ENCODE measurements at places on chromosomes 3 and 15.

- no peak for DNase-seq
These were observed 291.3 kb upstream of the TRIM42 start for GRCh38 chr3:140386357-140387100.

DNA sequence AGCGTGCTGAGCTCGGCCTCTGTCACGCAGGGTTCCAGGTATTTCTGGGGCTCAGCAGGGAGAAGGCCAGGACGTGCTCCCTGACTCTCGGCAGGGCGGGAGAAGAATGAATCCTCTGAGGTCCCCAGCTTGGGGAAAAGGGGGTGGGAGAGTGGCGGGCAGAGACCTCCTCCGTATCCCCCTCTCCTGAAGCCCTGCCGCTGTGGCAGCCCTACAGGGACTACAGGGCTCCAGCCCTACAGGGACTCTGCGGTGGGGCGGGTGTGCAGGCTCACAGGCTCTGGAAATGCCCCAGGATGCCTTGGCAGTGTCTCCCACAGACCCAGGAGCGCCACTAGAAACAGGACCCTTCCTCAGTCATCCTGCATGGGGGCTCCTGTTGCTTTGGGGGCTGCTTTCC lies 46.2 kb downstream of the HMCES start:
- no peak for DNase-seq

DNA sequence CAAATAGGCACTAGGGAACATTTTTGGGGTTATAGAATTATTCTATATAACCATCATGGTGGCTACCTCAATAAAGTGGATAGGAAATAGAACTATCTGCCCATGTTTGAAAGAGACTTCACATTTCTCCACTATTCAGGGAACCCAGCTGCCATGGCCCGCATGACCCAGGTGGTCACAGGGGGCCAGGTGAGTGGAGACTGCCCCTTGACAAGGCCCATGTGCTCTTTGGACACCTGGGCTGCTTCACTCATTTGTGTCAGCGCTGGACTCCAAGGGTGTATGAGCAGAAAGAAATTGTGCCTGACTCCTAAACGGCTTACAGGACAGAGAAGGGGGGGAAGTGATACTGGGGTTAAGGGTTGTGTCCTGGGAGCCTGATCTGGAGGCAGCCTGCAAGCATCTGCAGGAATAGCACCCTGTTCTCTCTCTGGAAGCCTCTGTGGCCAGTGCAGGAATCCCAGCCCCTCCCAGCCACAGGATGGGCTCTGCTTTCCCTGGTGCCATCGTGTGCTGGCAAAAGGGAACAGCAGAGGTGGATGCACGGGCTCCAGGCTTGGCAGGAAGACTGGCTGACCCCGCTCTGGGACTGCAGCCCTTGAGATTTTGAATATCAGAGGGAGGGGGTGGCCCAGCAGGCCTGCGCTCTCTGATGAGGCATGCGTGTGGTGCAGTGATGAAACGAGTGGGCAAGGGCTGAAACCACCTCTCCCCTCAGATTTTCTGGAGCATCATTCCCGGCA lies 9.1 kb upstream of the C3orf22 start:
- no peak for DNase-seq

DNA sequence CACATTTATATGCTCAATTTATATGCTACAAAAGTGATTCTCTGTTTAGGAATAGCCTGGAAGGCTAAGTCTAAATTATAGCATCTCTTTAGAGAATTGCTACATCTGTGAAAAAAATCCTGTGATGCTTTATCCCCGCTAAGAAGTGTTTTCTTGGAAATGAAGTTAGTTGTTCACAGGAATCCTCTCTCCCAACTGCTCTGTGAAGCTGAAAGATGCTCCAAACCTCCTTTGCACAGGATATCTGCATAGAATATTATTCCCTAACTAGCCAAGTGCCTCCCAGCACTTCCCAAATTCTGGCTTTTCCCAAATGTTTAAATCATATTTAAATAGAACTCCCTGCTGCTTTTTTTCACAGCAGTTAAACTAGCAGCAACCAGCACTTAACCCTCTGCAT lies 132.2 kb downstream of the SRGAP3 start:
- DNase-seq = no peak

- no peak for DNase-seq
These were observed 163.6 kb downstream of the CHSY1 start for GRCh38 chr15:101088271-101088670.

DNA sequence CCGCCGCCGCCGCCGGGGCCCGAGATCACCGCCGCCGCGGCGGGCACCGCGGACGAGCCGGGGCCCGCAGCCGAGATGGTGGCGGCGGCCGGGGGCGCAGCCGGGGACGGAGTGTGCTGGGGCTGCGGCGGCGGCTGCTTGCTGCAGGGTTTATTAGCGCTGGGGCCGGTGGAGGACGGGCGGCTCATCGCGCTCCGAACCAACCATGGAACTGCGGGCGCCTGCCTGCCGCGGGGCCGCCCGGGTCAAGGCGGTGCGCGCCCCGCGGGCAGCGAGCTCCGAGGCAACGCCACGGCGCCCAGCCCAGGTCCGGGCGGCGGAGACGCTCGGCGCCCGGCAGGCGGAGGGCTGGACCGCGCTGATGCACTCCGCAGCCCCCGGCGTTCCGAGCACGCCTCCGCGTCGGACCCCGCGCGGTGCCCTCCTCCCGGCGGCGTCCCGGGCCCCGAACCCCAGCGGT lies 277 bp downstream of the SIAH2 start:
- DNase-seq = no peak

DNA sequence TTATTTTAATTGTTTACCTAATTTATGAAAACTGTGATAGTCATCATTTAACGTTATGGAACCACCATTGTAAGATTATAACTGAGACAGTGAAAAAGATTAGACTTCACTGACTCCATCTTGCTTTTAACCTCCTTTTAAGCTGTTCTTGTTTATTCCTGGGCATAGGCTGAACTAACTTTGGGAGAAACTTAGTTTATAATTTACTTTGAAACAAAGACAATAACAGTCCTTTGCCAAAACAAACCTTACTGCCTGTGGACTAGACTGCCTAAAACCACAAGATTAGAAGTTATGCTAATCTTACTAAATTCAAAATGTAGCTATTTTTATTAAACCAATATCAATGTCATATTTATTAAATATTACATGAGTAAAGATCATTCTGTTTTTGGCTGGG lies 44.3 kb upstream of the TMEM45A start:
- DNase-seq = no peak

DNA sequence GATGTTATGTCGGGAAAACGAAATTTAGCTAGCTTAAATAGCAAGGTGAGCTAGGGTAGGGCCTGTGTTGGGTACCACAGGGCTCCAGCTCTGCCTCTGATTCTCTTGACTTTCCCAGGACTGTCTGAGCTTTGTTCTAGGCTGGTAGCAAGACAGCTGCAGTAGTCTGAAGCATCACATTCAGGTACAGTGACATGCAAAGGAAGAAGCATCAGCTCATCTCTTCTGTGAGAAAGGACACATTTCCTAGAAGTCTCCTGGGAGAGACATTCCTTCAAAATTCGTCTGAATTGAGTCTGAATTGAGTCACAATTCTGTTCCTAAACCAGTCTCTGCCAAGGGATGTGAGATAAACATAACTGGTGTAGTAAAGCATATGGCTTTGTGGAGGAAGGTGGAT lies 8.5 kb upstream of the UBXN7 start:
- DNase-seq = no peak

- no peak for DNase-seq
These were observed 46.3 kb upstream of the INSYN1 start for GRCh38 chr15:73799466-73799865.

GRCh38 chr3:150429767-150430671 lies 21.9 kb downstream of the TSC22D2 start:
- DNase-seq = no peak

DNA sequence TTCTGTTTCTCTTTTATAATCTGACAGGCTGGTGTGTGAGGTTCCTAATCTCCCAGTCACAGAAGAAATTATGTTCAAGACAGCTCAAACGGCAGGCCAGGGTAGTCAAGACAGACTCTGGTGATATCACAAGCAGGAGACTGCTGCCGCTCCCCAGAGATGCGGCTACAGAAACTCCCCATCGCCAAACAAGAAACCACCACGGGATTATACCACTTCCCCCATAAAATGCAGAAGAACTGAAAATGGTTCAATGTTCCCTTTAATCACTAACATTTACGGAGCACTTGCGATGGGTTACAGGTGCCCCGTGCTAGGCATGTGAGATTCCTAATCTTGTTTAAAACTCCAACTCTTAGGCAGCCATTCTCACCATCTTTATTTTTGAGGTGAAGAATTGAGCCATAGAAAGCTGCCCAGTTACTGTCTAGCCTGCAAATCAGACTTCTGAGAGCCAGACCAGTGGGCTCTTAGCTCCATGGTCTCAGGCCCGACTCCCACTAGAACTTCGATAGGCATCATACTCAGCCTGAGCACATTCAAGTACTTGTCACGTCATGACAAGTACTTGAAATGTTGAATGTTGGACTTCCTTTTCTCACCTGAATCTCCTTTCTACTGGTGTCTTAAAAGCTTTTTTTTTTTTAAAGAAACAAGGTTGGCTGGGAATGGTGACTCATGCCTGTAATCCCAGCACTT lies 58.4 kb downstream of the TBC1D2B start:
- DNase-seq = peak; percentile 76

DNA sequence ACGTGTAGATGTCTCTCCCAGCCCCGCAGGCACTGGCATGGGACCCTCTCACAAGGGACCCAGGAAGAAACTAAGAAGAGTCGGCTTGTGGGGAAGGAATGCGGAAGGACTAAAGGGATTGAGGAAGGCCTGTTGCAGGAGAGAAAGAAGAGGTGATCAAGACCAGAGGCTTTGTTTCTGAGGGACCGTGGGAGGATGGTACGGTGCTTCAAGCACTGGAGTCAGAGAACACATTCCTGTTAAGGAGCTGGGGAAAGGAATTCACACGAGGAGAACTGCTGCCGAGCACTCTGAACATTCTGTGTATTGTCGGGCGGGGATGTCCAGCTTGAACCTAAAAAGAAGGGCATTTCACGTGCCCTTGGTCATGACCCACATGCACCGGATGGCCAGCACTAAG lies 91.4 kb downstream of the TAMM41 start:
- no peak for DNase-seq

DNA sequence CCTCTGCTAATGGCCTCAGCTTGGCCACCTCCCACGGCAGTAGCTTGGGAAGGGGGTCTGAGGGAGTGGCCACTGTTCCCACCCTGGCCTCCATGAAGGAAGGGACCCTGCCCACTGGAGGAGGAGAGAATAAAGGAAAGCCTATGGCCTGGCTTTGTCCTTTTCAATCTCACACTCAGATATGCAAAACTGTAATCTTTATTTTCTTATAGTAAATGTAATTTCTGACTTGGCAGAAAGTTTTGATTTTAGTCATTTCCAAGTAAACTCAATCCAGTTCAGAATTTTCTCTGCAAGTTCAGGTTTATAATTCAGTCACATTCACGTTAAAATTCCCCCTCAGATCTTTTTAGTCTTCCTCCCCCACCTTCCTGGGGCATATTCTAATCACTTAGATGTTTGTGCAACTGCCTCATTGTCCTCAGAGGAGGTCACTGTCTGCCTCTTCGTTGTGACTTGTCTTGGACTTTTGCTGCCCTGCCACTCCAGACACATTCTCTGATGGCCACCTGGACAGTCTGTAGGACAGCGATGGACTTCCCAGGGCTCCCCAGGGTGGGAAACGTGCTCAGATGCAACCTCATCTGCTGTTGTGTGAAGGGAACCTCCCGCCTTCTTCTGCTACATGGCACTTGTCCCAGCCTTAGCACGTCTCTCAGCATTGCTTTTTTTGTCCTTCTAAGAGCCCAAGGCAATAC lies 222.8 kb upstream of the TBL1XR1 start:
- no peak for DNase-seq

GRCh38 chr15:98823012-98823458 lies 174.7 kb downstream of the IGF1R start:
- peak; percentile 63 for DNase-seq

DNA sequence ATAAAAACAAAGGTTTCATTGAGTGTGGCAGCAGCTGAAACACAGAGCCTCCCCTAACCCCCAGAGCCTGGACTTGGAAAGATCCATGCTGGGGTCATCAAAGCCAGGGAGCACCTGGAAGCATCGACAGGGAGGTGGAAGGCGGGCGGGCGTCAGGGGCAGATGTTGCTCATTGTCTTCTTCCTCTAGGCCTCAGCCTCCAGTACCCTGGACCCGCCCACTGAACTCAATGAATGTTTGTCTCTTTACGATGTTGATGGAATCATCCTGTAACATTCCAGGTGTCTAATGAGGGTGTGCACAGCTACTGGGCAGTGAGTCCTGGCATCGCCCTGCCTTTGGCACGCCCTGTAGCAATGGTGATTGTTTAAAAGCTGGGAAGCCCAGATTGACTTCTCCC lies 9.8 kb downstream of the GP5 start:
- no peak for DNase-seq

- no peak for DNase-seq
These were observed 87.1 kb downstream of the GABRG3 start for GRCh38 chr15:27057904-27058645.

DNA sequence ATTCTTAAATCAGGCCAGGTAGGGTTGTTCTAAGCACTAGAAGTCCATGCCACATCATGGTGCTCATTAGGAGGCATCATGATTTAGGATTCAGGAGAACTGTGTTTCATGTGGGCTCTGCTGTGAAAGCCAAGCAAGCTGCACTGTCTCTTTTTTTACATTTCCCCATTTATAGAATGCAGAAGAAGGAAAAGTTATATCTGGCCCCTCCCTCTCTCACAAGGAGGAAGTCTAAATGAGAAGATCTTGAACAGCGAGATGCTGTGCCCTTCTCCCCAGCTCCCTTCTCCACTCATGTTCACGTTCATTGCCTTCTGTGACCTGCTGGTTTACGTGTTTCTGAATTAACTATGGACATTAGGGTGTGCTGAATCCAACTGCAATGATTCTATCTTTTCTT lies 178.5 kb upstream of the RASGRP1 start:
- peak; percentile 43 for DNase-seq

GRCh38 chr3:87848003-87848402 lies 210.8 kb downstream of the CGGBP1 start:
- DNase-seq = peak; percentile 47

- DNase-seq = no peak
These were observed 118.3 kb upstream of the GALNT15 start for GRCh38 chr3:16056217-16056616.

- DNase-seq = no peak
These were observed 121.3 kb upstream of the WNT5A start for GRCh38 chr3:55608301-55608937.

GRCh38 chr15:63038926-63039673 lies 3.4 kb upstream of the TPM1 start:
- DNase-seq = no peak

GRCh38 chr3:148737104-148737530 lies 39.4 kb downstream of the AGTR1 start:
- no peak for DNase-seq

- DNase-seq = no peak
These were observed 16.5 kb upstream of the TLE3 start for GRCh38 chr15:70114221-70114620.

- peak; percentile 70 for DNase-seq
These were observed 33.1 kb downstream of the FLNB start for GRCh38 chr3:58041182-58041825.

DNA sequence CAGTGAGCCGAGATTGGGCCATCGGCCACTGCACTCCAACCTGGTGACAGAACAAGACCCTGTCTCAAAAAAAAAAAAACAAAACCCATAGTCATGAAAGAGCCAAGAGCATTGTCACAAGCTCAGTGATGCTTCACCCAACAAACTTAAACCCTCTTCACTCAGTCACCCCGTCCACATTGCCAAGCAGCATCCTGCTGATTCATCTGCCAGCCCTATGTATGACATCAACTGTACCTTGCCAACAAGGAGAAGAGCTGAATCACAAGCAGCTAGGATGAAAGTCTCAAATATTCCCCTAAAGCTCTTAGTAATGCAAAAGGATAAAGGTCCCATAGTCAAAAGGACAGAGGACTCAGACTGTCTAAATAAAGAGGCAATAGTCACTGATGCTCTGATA lies 90.0 kb downstream of the ANO10 start:
- DNase-seq = no peak

- DNase-seq = no peak
These were observed 127.8 kb upstream of the LRRFIP2 start for GRCh38 chr3:37301980-37302708.
